ENCODE measurements at places on chromosomes 13 and 19. TPM values are rescaled to one million over a fixed set of nuclear protein-coding genes. Genes with fewer than 3 reads are reported as not detected.

IGFL1 gene
- not detected for total RNA-seq

ZNF562 gene
- 21.5 TPM for total RNA-seq

OSCAR gene
- 6.5 TPM for total RNA-seq

DNA sequence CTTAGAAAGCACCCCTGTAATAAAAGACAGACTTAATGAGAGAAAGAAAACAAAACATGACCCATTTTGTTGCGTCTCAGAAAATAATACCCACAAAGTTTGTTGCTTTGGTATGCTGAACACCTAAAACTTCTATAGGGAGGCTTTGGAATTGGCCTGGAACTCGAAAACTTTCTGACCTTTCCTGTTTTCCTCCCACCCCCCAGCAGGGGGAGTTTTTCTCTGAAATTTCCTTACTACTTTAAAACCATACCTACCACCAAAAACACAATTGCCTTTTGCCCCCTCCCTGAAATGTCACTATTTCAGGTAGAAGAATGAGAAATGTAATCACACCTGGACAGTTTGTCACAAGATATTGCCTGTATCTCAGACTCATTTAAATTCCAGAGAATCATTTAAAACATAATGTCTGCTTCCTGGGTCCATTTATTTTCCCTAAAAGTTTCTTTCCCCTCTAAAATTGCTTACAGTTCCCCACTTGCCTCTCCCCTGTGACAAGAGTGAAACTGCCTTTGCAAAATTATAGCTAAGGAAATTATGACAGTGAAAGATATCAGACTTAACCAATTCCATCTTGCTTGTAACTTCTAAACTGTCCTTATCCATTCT, 2700.2 kb downstream of the PCDH9 start:
- no peak for DNase-seq

DNA sequence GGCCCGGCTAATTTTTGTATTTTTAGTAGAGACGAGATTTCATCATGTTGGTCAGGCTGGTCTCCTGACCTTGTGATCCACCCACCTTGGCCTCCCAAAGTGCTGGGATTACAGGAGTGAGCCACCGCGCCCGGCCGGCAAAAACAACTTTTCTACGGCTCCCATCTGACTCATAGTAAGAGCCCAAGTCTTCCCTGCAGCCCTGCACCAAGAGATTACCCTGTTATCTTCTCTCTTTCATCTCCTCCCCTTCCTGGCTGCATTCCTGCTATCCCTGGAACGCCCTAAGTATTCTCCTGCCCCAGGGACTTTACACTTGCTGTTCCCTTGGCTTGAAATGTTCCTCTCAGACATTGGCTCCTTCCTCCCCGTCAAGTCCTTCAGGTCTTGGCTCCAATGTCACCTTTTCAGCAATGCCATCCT, 6.6 kb downstream of the AP2S1 start:
- no peak for DNase-seq

GRCh38 chr19:2451741-2452140, 5.0 kb downstream of the LMNB2 start:
- no peak for DNase-seq

GRCh38 chr13:73499695-73500094, 440.9 kb downstream of the KLF5 start:
- no peak for DNase-seq

- DNase-seq = no peak
These were observed 9.4 kb upstream of the ERVV-2 start for GRCh38 chr19:53034948-53035675.

ERICH6B gene
- not detected for total RNA-seq

DNA sequence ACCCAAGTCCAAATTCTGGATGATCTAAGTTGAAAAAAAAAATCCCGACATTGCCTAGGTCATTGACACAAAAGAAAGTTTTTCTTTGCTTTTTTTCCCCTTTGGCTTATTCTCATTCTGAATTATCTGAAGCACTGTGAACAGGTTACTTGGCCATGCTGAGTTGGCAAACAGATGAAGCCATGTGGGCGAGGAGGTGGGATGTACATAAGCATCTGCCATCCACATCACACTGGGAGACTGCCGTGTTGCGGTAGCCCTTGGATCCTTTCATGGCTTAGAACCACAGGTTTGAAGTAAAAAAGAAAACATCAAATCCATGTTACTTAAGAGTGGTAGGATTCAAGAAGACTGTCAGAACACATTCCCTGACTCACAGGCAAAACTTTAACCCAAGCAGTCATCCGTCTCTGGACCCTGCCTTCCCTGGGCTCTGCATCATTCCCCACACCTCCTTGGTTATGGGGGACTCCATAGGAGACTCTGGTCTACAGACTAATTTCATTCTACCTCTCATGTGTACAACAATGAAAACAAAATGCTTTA, 242.5 kb upstream of the SERP2 start:
- no peak for DNase-seq

DPF1 gene
- not detected for total RNA-seq

- no peak for DNase-seq
These were observed 89.0 kb upstream of the SLC7A1 start for GRCh38 chr13:29684441-29684840.

- no peak for DNase-seq
These were observed 20.0 kb downstream of the ENOX1 start for GRCh38 chr13:43766725-43767124.

RASIP1 gene
- 42.0 TPM for total RNA-seq

DNA sequence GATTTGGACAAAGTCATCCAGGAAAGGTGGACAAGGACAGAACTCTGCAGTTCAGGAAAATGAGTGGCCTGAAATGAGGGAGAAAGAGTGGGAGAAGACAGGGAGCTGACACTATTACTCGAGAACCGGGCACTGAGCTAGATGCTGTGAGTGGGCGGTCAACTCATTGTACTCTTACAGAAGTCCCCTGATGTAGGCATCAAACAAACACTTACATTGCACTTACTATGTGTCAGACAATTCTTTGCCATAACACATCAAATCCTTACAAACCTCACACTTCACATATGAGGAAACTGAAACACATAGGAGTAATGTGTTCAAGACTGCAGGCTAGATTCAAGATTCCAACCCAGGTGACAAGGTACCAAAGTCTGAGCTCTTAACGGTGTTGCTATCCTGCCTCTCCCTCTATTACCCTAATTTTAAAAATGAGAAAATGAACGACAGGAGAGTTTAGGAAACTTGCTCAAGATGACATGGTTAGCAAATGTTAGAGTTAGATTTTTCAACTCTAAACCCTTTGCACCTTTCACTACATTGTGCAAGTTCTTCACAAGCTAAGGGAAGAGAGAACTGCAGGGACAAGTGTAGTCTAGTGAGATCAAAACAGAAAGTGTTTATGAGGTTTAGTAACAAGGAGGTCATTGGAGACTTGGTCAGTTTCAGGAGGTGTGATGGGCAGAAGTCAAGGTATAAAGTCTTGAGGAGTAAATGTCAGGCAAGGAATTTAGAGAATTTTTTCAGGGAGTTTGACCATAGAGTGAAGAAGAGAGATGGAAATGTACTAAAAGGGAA, 4.9 kb upstream of the MEDAG start:
- DNase-seq = no peak

GAPDHS gene
- not detected for total RNA-seq

GRCh38 chr13:61286148-61286745, 129.4 kb downstream of the PCDH20 start:
- DNase-seq = no peak

GRCh38 chr13:96720446-96720845, 273.8 kb downstream of the OXGR1 start:
- DNase-seq = no peak

DNA sequence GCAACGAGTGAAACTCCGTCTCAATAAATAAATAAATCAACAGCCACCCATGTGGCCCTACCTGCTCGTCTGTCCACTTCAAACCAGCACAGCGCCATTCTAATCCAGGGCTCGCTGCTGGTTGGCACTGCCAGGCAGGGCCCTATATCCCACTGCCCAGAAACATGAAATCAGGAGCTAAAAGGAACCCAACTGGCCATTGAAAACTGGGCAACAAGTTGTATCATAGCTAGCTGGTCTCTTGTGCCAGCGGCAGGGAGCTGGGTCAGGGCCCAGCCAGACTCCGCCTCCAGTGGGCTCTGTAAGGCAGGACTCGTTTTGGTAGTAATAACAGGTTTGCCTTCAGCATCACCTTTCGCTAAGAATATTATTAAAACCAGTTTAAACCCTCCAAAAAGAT, 39.3 kb downstream of the GGACT start:
- no peak for DNase-seq

KANK2 gene
- total RNA-seq = 648 TPM

GRCh38 chr19:6217752-6218334, 61.9 kb downstream of the MLLT1 start:
- no peak for DNase-seq

COX6B2 gene
- total RNA-seq = not detected

DNA sequence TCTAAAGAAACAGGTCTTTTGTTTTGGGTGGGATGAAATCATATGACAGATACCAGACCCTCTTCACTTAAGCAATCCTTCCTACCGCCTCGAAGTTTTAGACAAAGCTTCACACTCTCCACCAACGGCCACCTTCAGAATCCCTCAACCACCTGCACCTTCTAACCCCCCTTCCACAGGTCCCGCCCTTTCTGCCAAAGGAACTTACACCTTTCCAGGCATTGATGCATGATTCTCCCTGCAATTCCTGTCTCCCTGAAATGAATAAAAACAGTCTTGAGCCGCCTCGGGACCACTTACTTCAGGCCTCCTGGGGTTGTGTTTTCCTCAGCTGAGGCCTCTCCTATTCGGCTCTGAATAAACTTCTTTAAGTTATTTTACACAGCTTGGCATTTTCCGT, 859 bp downstream of the ZNF433 start:
- no peak for DNase-seq

- DNase-seq = no peak
These were observed 1314.6 kb downstream of the EFNB2 start for GRCh38 chr13:105220881-105221280.

DNA sequence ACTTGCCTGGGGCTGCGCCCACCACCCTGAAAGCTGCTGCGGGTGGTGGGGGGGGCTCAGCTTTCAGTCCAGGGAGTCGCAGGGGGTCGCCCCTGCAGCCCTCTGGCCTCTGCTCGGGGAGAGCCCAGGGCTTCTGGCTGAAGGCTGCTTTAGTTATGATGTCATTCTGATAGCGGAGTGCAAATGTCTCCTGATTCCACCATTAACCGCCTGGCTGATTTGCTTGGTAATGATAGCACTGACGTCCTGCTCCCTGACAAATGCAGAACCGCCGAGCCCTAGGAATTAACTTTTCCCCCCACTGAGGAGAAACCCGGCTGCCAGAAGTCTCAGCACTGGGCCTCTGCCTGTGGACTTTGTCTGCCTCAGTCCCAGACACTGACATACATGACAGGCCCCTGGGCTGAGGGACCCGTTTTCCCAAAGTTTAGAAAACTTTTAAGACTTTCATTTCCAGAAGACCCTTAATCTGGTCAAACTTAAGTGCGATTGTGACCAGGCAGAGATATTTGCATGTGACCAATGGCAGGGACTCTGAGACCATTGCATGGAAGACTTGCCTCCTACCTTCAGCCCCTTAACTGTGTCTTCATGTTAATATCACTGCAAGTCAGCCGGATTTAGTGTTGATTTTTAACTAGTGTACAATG, 142.5 kb upstream of the ZNF536 start:
- DNase-seq = no peak

DNA sequence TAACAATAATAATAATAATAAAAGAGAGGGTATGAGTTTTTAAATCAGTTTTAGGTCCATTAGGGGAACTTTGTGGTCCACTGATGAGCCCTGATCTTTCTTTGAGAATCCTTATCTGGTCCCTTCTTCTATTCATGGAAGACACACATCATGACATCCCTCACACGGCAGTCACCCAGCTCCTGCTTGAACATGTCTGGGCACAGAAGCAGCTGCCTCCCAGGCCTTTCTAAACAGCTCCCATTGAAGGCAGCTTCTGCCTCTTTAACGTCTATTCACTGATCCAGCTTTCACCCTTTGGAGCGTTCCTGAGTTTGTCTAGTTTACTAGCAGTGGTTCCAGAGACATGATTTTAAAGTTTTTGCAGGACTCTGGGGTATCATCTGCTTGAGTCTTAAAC, 42.6 kb upstream of the STK24 start:
- DNase-seq = no peak

C2CD4C gene
- total RNA-seq = 2.4 TPM

PPM1N gene
- total RNA-seq = 42.5 TPM

DNA sequence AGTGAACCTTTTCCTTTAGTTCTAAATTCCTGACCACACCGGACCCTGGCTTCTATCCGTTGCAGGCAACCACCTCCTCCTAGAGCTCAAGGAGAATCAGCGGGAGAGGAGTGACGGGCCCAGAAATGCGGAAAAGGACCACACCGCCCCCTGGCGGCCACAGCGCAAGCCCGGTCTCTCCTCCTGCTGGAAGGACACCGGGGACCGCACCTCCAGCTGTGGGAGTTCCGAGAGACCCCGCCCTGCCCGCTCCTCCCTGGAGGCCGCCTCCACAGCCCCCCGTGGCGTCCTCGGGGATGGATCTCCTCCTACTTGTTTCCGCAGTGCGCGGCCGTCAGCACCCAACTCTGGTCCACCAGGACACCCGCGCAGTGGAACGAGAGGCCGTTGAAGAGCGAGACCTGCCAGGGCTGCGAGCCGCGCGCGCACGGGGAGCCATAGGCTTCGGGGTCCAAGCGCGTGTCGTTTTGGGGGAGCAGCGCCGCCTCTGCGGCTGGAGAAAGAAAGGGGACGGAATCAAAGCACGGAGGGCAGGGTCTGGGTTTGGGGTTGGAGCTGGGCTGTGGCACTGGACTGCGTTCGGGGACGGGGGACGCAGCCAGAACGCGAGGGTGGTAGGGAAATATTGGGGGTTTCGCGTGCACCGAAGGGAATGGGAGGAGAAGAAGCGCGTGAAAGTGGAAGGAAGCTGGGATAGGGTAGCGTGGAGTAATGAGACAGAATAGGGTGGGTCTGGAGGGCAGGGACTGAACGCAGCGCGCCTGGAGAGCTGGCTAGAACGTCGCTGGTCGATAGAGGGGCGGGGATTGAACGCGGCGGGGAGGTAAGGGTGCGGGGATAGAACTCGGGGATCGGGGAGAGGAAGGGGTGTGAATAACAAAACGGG, 2.5 kb downstream of the KLK10 start:
- DNase-seq = peak; percentile 43

CCDC159 gene
- 10.2 TPM for total RNA-seq

- DNase-seq = no peak
These were observed 1145.6 kb upstream of the MIR17HG start for GRCh38 chr13:90201676-90202460.

DNA sequence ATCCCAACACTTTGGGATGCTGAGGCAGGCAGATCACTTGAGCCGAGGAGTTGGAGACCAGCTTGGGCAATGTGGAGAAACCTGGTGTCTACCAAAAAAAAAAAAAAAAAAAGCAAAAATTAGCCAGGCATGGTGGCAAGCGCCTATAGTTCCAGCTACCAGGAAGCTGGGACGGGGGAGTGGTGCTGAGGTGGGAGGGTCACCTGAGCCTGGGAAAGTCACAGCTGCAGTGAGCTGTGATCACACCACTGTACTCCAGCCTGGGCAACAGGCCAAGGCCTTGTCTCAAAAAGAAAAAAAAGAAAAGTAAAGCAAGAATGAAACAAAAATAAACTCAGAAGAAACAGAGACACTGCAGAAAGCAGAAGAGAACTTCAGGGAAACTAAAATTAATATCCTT, 31.6 kb downstream of the MTRF1 start:
- no peak for DNase-seq

GRCh38 chr19:10660346-10660745, 6.2 kb downstream of the ILF3 start:
- no peak for DNase-seq

- DNase-seq = no peak
These were observed 97.7 kb upstream of the DOCK9 start for GRCh38 chr13:99075268-99076191.

GRCh38 chr13:105297839-105298238, 1237.6 kb downstream of the EFNB2 start:
- DNase-seq = no peak

DHDH gene
- total RNA-seq = not detected

- DNase-seq = no peak
These were observed 659.3 kb downstream of the DIAPH3 start for GRCh38 chr13:59504407-59504806.

Measured in uterus (tissue), 4 donors.